ENCODE measurements at places on chromosomes 5 and 9.

GRCh38 chr5:179909224-179909623 lies 1.5 kb upstream of the TBC1D9B start:
- DNase-seq, result no peak

GRCh38 chr9:96089452-96090085 lies 212.4 kb downstream of the HSD17B3 start:
- no peak for DNase-seq

GRCh38 chr9:137972988-137973470 lies 95.4 kb downstream of the CACNA1B start:
- DNase-seq, result no peak

DNA sequence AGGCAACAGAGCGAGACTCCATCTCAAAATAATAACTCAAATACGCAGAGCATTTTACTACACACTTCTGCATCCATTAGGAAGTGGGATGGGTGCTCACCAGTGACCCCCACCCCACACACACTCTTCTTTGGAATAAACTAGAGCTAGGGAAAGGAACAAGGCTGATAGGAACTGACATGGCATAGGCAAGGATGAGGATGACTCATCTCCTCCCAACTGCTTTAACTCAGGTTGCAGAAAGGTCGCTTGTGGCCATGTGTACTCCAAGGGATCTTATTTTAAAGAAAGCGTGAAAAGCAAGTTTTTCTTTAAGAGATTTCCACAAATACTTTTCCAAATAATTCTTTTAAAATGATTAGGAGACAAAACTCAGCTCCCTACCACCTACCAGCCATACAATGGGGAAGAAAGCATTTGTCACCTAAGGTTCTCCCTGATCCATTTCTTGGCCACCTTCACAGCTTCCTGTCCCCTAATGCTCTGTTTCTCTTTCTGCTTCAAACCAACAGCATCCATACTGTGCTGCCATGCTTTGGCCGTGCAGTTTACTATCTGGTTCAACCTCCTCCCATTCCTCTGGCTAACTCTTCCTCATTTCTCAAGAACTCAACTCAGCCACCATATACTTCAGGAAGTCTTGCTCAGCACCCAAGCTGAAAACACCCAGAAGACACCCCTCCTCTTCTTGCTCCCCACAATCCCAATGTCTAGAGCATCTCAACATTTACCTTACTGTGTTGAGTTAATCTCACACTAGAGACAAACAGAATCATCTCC lies 211.9 kb downstream of the ACTL7B start:
- no peak for DNase-seq

DNA sequence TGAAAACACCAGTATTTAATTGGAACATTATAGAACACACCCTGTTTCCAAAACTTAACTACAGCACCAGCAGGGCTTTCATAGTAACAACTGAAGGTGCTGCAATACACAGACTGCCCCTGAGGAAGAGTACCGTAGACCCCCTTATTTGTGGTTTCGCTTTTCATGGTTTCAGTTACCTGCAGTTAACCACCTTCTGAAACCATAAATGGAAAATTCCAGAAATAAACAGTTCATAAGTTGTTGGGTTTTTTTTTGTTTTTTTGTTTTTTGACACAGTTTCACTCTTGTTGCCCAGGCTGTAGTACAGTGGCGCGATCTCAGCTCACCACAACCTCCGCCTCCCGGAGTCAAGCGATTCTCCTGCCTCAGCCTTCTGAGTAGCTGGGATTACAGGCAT lies 9.5 kb upstream of the GLDC start:
- DNase-seq, result no peak

DNA sequence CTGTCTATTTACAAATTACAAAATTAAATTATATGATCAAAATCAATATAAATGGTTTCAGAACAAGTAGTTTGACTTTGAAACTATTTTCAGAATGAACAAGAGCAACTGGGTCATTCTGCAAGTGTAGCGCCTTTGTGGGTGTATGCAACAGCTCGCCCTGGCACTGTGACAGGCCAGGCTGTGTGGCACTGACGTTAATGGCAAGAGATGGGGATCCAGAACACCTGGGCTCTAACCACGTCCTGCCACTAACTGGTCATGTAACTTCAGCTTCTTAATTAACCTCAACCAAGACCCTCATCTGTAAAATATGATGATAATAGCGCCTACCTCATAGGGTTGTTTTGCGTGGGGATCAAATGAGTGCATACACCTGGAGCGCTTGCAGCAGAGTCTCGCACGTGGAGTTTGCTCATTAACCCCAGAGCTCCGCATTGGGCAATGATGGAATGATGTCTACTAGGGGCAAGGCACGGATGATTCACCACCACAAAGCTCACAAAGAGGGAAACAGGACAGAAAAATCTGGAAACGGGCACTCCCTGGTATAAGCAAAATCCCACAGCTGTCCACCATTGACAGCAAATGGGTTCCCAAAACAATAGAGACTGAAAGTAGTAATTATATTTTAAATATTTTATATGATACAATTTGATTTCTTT lies 639.4 kb downstream of the SEMA5A start:
- no peak for DNase-seq

DNA sequence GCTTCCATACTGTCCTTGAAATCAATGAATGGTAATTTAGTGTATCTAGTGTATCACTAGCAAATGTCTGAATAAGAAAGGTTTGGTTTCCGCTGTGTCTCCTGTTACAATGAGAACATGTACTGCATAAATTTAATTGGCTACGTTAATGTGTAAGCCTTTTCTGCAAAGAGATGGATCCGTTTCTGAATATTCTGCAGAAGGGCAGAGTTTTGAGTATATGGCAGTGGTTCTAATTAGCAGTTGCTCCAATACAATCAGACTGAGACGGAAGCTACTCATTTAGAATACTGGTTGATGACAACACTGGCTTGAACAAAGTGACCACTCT lies 555 bp upstream of the PCDHGC4 start:
- no peak for DNase-seq

- DNase-seq, result no peak
These were observed 54.0 kb upstream of the MAP3K1 start for GRCh38 chr5:56761151-56761885.

DNA sequence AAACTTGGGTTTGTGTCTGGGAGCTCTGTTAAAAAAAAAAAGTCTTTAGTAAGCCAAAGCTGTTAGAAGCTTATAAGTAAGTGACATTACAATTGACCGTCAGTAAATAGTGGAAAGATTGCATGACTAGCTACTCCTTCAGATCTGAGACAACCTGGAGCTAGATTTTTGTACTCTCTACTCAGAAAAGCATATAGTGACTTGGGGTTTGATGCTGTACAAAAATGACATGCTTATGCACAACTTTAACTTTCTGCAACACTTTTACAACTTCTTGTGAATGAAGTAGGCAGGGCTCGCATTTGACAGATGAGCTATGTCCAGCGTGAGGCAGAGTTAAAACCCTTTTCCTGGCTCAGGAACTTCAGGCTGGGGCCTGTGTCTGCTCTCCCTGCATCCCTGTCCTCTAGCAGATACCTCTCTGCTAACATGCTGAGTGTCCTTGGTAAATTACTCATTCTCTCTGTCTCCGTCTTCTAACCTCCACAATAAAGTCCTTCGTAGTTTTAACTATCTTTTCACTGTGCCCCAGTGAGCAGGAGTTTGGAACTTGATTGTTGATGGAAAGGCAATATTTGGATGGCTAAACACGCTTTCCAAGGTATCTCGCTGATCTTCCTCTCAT lies 471 bp upstream of the GHR start:
- no peak for DNase-seq

GRCh38 chr9:137913132-137913531 lies 35.5 kb downstream of the CACNA1B start:
- no peak for DNase-seq

DNA sequence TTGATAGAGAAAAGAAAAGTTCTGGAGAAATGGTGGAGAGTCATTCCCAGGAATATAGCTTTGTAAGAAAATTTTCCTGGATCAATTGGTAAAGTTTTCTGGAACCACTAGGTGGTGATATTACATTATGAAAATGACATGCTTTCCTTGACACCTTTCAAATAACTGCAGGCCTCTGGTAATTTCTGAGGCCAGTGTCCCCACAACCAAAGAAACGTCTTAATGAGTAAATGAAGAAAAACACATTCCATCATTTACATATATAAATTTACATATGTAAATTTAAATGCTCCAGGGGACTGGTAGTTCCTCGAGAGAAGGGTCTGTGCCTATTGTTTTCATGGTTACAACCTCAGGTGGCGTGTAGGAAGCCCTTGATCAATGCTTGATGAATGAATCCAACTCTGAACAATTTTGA lies 17.2 kb upstream of the RGS3 start:
- DNase-seq, result peak; percentile 57

DNA sequence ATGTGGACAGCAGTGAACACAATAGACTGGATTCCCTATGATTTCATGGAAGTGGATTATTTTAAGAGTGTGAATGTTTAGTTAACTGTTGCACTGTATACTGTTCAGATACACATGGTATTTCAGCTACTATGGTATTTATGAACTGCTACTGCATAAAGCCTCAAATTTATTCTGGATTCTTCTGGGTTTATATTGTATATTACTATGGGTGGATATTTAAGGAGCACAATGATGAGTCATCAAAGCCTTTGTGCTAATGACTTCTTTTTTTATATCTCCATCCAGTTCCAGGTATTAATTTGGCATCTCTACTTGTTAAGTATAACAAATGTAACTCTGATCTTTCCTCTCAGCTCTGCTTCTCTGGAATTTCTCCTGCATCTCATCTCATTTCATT lies 6.8 kb downstream of the KDM4C start:
- DNase-seq, result no peak

GRCh38 chr5:168753691-168754254 lies 174.6 kb upstream of the PANK3 start:
- DNase-seq, result peak; percentile 30

DNA sequence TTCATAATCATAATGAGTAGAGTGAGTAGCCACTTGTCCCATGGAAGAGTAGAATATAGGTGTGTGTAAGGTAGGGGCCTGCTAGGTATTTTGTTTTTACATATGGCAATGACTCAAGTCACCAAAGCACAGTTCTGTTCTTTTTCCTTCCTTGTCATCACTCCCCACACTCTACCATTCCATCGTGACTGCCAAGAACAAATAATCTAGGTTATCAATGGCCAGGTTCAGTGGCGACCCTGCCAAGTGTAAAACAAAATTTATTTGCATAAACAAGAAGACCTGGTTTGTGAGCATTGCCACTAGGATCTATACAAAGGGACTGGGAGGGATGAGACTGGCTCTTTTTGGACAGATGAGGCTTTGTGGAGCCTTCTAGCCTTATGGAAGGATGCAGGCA lies 55.2 kb upstream of the RANBP3L start:
- no peak for DNase-seq

DNA sequence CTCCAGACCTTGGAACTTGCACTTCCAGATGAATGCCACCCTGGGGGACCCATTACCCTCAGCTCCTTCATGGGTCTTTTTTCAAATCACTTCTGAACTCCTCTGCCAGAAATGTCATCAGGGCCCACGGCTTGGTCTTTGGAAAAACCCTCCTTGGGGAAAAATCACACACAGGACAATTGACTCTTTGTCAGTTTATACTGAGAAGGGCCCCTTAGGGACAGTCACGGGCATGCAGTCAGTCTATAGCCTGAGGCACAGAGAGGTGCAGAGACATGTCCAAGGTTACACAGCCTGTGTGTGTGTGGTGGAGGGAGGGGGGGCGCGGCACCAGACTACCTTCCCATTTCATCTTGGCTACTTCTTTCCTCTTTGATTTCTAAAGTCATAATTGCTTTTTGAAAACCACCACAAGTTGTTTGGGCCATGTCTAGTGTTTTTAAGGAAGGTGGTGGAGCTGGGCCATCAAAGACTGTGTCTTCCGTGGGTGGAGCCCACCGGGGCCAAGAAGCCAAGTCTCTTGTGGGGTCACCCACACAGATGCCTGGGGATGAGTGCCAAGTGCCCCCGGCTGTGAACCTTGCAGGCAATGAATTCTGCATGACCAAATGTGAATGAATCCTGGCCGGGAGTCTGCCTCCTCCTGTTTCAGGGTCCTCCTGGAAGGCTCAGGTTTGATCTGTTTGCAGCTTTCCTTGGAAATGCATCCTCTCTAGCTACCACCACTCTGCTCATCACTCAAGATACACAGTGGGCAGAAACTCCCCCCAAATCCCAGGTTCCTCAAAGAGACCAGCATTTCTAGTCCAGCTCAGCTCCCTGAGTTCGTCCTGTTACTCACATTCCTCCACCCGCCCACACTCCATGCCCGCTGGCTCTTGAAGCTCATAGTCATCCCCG lies 200.1 kb upstream of the TBC1D2 start:
- no peak for DNase-seq

GRCh38 chr9:121267689-121268597 lies at the start of gene GSN:
Gene GSN (plus strand): TSS chr9:121268162. CDS start chr9:121301972, 33,810 bp downstream.
- peak; percentile 31 for DNase-seq

DNA sequence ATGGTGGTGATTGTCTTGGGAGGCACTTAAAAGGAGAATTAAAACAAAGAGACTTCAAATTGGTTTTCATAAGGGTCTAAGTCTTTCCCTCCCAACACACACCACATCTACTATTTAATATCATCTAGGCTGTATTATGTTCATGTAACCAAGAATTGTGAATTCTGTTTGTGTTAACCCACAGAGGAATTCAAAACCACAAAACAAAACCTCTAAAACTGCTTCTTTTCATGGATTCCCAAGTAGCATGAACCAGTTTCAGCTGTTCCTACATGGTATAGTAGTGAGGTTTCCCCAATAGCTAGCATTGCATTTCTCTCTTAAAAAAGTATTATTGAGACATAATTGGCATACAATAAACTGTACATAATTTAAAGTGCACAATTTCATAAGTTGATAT lies 283.8 kb downstream of the CD180 start:
- DNase-seq, result no peak
